ENCODE measurements at places on chromosomes 12 and 14.

DNA sequence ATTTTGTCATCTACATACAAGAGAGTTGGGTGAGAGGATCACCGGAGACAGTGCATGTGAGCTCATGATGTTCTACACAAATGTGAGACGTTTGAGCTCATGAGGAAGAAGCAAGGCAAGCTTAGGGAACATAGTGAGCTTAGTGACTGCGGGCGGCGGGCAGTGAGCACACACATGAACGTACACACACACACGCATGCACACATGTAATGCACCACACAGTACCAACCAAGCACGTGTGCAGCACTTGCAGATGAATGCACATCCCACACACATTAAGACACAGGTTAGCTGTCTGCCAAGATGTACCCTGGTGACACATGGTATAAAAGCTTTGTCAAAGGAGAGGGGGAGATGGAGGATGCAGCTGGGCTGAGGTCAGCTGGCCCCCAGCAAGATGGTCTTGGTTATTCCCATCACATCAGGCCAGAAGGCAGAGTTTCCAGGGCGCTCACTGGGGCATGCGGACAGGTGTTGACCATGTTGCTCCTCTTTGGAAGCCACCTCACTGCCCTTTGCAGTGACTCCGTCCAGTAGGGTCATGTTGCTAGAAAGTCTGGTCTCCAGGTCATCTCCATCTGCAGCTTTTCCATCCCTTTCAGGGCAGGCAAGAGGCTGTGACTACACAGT lies 8.7 kb upstream of the CACNA2D4 start:
- DNase-seq: no peak

DNA sequence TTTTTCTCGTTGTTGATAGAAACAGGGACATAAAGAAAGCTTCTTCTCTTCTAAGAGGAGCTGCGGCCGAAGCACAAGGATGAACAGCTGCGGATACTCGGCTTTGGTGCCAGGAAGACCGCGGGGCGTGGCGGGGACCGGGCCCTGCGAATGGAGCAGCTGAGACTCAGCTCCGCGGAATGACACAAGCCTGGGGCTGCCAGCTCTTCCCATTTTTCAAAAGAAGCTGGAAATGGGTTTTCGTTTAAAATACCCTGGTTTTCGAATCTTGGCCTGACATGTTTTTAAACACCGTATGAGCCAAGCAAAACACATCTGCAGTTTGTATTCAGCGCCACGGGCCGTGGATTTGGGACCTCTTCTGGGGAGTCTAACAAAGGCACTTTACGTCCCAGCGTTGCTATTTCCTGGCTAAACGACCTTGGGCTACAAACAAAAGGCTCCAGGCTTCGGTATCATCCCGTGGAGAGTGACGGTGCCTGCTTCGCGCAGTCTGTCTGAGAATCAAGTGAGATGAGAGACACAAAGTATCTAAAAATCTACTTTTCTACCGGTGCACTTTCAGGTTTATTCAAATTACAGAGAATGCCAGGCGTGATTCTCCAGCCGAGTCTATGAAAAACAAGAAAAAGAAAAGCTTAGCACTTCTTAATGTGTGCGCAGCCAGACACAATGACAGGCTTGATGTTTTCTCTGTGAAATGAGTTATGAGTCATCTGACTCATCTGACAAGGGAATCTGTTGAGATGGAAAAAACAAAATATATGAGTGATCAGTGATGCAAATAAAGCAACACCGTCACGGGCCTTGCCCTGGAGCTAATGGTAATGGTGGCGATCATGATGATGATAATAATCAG lies 114.0 kb upstream of the TMEM132D start:
- DNase-seq: no peak

GRCh38 chr12:78183824-78184223 lies 353.1 kb downstream of the NAV3 start:
- no peak for DNase-seq

DNA sequence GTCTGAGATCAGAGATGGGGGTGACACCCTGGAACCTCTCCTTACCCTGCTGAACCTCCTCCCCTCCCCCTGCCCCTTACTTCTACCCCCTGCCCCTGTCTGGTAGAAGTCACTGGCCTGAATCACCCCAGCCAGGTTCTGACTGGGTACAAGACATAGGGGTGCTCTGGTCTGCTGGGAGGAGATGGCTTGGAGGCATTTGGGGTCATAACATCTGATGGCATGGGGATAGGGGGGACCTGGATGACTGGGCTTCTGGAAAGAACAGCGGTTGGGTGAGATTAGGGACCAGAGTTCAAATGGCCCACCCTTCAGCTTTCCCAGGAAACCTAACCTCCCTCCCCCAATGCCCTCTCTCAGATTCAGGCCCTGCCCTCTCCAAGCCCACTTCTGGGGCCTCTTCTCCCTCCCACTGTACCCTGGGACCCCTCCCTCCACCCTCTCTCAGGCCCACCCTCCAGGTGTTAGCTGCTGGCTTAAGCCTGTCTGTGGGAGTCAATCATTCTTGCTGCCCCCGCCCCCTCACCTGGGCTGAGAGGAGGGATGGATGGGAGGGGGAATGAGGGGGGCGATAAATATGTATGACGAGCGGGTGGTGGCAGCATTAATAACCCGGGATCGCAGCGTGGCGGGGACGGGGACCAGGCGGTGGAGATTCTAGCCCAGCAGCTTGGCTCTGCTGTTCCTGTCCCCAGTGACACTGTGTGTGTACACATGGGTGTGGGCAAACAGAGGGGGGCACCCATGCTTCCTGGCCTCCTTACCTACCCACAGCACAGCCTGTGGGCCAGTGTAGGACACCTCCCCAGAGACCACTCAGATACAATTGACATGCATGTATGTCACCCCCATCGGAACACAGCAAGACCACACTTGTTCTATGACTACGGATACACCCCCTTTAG lies 5.9 kb downstream of the NXPH4 start:
- DNase-seq: no peak

DNA sequence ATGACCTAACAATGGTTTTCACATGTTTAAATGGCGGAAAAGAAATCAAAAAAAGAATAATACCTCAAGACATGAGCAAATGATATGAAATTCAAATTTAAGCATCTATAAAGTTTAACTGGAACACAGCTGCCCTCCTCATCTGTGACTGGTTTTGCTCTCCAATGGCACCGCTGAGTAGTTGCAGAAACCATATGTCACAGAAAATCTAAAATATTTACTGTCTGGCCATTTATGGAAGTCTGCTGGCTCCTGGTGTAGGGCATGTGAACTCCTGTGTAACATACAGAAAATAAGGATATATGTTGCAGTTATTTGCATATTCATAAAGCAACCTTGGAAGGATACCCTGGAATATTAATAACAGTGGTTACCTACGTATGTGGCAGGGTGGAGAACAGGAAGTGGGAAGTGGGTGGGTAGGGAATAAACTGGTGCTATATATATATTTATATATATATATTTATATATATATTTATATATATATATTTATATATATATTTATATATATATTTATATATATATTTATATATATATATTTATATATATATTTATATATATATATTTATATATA lies 48.4 kb downstream of the LTBP2 start:
- DNase-seq: no peak

DNA sequence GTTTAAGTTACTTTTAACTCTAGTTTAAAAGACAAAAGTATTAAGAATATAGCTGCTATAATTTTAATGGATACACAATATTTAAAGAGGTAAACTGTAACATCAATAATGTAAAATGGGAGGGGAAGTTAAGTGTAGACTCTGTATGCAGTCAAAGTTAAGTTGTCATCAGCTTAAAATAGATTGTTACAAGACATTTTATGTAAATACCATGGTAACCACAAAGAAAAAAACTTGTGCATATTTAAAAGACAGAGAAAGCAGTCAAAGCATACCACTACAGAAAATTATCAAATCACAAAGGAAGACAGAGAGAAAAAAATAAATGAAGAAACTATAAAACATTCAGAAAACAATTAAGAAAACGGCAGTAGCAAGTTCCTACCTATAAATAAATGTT lies 73.3 kb downstream of the CEP128 start:
- no peak for DNase-seq

GRCh38 chr12:81726634-81727033 lies 32.5 kb downstream of the PPFIA2 start:
- DNase-seq: no peak

- DNase-seq: no peak
These were observed 11.1 kb upstream of the KRT73 start for GRCh38 chr12:52629281-52630007.

DNA sequence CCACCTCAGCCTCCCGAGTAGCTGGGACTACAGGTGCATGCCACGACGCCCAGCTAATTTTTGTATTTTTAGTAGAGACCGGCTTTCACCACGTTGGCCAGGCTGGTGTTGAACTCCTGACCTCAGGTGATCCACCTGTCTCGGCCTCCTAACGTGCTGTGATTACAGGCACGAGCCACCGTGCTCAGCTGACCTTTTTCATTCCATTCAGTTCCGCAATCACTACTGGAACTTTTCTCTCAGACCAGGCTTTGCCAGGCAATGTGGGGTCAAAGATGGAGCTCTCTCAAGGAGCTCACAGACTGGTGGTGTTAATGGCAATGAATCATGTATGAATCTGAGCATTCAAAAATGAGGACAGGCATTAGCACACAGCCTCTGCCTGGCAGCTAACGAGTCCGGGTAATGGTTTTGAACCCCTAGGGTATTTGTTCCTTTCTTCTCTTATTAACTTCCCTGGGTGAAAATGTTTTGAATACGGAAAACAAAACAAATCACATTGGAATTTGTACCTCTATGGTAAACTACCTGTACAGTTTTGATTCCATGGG lies 9.4 kb upstream of the TCHP start:
- no peak for DNase-seq

GRCh38 chr12:253116-253831 lies 9.4 kb downstream of the SLC6A13 start:
- DNase-seq: no peak

DNA sequence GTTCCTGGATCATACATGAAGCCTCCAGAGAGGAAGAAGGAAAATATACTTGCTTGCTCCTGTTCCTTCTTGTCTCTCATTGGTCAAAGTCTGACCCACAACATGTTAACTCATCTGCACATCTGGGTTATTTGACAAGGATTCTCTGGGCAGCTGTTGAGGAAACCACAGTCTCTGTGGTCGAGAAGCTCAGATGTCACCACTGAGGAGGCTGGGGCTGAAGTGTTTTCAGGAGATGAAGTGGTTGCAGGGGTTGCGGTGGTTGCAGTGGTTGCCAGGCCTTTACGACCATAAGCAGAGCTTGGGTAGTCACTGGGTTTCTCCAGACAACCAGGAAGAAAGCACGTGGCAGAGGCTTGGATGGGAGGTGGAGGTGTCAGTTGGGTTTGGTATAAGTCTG lies 265.0 kb upstream of the LRIG3 start:
- DNase-seq: peak; percentile 12

DNA sequence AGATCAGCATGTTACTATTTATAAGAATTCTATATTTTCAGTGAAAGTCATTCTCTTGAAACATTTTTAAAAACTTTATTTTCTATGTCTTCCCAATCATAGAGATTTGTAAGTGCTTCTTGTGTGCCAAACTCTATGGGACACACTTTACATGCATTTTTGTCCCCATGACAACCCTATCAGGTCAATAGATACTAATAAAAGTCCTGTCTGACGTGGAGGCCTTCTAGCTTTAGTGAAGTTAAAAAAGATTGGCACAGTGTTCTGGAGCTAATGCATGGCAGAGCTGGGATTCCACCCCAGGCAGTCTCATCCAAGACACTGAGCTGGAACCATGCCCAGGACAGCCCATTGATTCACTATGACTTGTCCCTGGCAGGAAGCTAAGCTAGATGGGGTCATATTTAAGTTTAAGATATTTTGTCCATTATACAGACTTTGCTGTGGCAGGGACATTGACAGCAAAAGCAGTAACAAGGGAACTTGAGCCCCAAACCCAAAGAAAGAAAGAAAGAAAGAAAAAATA lies 28.1 kb downstream of the TTC6 start:
- no peak for DNase-seq

DNA sequence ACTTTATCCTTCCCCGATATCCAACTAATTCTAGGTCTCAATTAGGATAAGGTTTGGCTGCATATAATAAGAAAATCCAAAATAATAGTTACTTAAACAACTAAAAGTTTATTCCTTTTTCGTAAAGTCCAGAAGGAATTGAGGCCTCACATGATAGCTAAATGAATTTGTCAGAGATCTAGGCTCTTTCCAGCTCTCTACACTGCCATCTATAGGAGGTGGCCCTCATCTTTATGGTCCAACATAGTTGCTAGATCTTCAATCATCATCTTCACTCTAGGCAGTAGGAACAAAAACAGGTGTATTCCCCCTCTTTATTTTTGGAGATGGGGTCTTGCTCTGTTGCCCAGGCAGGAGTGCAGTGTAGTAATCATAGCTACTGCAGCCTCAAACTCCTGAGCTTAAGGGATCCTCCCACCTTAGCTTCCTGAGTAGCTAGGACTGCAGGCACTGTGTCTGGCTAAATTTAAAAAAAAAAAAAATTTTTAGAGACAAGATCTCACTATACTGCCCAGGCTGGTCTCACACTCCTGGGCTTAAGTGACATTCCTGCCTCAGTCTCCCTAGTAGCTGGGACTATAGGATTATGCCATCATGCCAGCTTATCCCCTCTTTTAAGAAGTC lies 46.5 kb upstream of the SAV1 start:
- DNase-seq: peak; percentile 51

DNA sequence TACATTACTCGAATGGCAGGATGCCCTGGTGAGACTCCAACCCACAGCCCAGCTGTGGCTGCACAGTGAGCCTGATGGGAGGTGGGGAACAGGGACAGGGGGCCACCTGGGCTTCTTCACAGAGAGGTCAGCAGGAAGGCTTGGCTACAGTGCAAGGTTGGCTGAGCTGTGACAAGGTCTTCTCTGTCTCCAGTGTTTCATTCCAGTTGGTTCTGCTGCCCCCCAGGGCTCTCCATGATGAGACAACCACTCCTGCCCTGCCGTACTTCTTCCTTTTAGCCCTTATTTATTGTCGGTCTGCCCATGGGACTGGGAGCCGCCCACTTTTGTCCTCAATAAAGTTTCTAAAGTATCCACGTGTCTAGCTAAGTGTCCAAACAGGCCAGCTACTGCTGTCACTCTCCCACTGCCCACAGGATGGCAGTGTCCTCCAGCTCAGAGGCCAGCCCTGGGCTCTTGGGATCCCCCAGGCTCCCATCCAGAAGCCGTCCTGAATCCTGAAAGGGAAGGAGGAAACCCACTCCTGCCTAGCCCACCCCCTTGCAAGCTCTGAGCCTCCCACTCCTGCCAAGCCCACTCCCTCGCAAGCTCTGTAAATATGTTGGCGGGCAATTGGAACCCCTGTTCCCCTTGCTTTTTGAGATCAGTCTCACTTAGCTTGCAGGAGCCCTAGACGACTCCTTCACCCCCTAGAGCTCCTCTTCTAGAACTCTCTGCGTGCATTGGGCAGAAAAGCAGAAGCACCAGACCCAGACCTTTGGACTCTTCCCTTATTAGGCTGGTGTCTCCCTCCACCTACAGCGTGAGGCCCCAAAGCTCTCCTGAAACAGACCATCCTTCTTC lies 5.4 kb downstream of the C1QL4 start:
- peak; percentile 70 for DNase-seq

Data from NB4 (cell line).